ENCODE measurements at places on chromosomes 13 and 19. TPM values are rescaled to one million over a fixed set of nuclear protein-coding genes. Genes with fewer than 3 reads are reported as not detected.

The GPR12 gene
- polyA plus RNA-seq, result 0.97 TPM

The NLRP9 gene
- polyA plus RNA-seq, result not detected

The FLT3LG gene
- 6.6 TPM for polyA plus RNA-seq

The LRRC63 gene
- 0.09 TPM for polyA plus RNA-seq

The OBI1 gene
- polyA plus RNA-seq, result 19.6 TPM

The CEACAM5 gene
- polyA plus RNA-seq, result 18.8 TPM

The SLC7A10 gene
- 20.9 TPM for polyA plus RNA-seq

The PTGIR gene
- polyA plus RNA-seq, result 4.8 TPM

The ZNF575 gene
- polyA plus RNA-seq, result 4.0 TPM

The CGB5 gene
- not detected for polyA plus RNA-seq

All from large intestine (tissue), 12 donors.